Stimulated activated CD4-positive, alpha-beta T cell treated with anti-CD3 and anti-CD28 coated beads, TNF-alpha, amount 100 ng/mL, for 24 hours (primary cell): ENCODE measurements at places on chromosomes 12 and 14.

DNA sequence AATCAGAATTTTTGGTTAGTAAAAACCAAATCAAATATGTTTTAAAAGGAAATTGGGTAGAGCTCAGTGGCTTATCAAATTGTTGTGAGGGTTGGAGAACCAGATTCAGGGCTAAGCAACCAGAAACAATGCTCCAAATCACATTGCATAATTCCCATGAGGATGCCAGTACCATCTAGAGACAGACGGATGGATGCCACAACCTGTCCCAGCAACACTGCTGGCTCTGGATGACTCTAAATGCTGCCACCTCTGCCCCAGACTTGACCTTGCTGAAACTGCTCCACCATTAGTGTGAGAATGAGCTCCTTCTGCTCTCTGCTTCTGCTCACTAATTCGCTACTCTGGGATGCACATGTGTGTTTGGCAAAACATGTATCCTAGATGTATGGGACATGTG is 43.9 kb downstream of the FRS2 start:
- no peak for DNase-seq

DNA sequence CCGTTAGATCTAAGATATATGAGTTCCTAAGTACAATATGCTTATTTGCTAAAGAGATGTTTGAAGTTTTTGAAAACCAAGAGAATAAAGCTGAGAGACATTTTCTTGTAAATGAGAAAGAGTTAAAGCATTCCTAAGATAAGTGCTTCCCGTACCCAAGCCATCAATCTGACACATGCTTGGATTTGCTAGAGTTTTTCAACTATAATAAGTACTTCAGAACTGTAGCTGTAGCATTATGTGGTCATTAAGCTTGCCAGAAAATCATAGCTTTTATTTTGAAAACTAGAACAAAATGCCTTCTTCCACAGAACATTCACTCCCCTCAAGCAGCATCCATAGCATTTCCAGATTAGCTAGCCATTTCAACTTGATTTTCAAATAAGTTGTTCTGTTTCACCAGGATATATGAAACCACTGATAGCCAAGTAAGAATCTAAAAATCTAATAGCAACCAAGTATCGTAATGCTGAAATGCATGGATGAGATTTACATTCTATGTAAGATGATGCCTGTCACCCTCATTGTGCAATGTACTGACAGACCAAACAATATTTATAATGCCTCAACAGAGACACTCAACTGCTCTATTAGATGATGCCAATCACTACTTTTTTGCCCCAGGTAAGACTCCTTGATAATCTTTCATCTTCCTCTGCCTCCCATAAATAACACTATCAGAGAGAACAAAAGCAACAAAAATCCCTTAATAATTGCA is 8.0 kb downstream of the SNW1 start:
- DNase-seq = no peak

GRCh38 chr12:84124211-84124610 is 788.4 kb downstream of the SLC6A15 start:
- no peak for DNase-seq

DNA sequence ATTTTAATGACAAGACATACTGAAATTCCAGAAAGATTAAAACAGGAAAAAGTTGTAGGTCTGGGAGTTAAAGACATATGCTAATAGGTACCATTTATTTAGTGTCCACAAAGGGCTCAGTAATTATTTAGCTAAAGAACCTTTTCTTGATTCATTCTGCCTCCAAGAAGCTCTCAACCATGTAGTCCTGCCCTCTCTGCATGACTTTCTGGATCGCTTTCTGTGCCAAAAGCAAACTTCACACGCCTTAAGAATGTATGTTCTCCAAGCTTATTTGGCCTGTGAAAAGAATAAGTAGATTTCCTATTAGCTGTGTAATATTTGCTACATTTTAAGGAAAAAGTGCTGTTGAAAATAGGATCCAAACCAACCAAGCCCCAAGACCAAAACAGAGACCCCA is 291.7 kb downstream of the C12orf75 start:
- DNase-seq = no peak
